ENCODE measurements at places on chromosomes 16 and 17.

DNA sequence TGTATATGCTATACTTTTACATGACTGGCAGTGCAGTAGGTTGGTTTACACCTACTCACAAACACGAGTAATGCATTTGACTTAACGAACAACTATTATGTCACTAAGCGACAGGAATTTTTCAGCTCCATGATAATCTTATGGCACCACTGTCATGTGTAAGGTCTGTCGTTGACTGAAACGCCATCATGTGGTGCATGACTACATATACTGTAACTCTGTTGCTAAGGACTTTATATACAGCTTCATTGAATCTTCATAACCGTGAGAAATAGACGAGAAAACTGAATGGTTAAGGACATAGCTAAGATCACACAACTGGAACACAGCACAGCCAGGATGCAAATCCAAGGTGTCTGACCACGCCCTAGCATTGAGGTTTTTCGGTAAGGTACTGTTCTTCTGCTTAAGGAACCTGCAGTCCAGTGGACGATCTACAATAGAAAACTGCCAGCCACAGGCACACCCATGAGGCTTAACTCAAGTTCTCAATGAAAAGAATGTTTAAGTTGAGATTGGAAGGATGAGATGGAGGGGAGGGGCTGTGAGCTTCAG, 3.3 kb downstream of the CFAP20 start:
- peak; percentile 47 for DNase-seq

DNA sequence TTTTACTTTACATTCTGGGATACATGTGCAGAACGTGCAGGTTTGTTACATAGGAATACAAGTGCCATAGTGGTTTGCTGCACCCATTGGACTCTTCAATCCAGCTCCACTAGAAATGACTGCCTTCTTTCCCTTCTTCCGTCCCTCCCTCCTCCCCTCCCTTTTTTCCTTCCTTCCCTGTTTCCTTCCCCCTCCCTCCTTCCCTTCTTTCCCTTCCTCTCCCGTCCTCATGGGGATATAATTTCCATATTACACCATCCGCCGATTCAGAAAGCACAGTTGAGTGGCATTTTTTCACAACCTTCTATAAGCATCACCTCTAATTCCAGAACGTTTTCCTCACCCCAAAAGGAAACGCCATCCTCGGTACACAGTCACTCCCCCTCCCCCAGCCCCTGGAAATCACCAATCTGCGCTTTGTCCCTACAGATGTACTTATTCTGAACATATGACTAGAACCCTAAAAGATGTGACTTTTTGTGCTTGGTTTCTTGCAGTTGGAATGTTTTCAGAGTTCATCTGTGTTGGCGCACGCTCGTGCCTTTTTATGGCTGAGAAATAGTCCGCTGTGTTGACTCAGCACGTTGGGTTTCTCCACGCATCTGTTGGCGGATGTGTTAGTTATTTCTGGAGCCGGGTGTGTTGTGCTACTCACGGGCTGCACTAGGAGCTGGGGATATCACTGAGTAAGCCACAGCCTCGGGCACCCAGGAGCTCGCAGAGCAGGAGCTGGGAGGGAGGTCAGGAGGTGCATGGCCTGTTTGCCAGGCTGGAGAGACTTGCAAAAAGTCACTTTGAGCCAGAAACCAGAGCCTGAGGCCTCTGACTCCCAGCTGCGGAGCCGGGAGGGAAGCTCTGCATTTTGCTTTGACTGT, 336.4 kb downstream of the SEC14L1 start:
- DNase-seq: no peak

- DNase-seq: no peak
These were observed 306.3 kb upstream of the HSBP1 start for GRCh38 chr16:83501481-83501880.

GRCh38 chr16:64180136-64180900, 941.5 kb downstream of the CDH11 start:
- no peak for DNase-seq

GRCh38 chr17:19242323-19242722, 5.2 kb downstream of the EPN2 start:
- DNase-seq: no peak

GRCh38 chr17:82338858-82339633, 5.5 kb upstream of the SECTM1 start:
- DNase-seq: no peak

DNA sequence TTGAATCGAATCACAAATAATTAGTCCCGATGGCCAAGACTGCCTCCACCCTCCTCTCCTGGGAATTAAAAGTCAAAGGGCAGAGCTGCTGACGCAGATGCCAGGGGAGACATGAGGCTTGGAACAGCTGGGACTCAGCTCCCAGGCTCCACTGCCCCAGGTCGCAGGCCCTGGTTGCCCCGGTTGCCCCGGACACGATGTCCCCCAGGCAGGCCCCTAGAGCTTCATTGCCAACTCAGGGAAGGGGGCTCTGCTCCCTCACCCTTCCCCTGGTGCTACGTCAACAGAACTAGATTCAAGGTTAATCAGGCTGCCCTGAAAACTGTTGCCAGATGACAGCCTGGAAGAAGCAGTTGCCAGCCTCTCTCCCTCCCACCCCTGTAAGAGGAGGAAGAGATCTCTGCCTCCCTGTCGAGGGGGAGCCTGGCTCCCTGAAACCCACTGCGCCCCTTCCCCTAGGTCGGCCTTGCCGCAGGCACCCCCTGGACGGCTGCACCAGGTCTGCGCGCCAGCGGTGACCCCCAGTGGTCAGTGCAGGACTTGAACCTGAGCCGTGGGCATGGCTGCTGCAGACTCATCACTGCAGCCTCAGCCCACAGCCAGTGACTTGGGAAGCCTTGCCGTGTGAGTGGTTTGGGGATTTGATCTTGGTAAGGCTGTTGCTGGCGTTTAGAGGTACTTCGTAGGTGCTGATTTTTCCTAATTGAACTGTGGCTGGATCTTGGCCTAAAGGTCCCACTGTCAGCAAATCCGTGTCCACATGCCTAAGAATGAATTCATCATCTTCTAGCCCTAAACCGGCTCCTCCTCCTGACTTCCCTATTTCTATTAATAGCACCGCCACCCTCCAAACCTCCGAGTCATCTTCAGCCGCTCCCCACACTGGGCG, 84.1 kb upstream of the TOB1 start:
- peak; percentile 84 for DNase-seq

DNA sequence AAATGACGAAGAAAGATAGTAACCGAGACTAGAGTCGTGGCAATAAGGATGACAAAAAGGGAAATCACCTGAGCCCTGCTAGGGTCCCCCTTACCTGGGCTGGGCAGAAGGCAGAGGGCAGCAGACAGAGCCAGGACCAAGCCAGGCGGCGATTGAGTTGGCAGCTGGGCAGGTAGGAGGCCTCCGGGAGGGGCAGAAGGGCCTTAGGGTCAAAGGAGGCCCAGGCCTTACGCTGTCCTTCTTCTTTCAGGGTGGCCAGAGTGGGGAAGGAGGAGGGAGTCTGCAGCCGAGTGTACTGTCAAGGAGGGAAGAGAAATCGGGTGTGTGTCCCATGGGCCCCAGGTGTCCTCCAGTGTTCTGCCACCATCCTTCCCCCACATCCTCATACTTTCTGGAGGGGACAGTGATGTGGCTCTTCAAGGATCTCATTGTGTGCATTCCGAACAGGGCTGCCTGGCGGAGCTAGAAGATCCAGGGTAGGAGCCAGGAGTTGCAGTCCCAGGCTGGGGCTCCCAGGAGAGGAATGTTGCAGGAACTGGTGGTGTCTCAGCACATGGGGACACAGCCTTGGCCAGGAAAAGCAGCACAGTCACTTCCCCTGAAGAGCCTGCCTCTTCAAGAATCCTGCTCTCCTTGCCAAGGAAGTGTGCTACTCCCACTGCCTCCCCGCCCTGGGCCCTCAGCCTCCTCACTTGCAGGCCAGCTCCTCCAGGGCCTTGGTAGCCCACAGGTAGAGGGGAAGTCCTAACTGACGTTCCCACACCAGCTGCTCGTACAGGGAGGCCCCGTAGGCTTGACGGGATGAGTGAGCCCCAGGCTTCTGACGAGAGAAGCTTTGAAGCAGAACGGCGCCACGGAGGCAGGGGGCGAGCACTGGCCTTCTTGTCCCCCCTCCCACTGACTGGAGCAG, 13.2 kb downstream of the CTC1 start:
- no peak for DNase-seq

DNA sequence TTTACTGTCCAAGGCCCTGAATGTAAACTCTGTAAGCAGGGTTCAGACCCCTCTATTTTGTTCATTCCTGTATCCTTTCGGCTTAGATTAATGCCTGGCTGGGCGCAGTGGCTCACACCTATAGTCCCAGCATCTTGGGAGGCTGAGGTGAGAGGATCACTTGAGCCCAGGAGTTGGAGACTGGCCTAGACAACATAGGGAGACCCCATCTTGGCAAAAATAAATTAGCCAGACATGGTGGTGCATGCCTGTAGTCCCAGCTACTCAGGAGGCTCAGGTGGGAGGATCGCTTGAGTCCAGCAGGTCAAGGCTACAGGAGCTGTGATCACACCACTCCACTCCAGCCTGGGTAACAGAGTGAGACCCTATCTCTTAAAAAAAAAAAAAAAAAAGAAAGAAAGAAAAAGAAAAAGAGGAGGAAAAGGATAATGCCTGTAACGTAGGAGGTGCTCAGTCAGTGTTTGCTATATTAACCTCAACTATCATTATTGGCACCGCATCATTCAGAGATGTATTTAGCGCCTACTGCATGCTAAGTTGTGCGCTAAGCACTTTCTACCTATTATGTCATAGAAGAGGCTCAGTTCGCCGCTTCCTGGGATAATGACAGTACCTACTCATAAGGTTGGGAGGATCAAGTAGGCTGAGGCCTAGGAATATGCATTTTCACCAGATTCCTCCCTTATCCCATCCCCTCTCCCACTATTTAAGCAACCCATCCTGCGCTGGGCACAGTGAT, 5.0 kb downstream of the SOCS1 start:
- DNase-seq: no peak

GRCh38 chr16:6146874-6147425, 1049.4 kb upstream of the EEF2KMT start:
- no peak for DNase-seq

GRCh38 chr17:63652106-63652505, 29.9 kb downstream of the MAP3K3 start:
- no peak for DNase-seq

DNA sequence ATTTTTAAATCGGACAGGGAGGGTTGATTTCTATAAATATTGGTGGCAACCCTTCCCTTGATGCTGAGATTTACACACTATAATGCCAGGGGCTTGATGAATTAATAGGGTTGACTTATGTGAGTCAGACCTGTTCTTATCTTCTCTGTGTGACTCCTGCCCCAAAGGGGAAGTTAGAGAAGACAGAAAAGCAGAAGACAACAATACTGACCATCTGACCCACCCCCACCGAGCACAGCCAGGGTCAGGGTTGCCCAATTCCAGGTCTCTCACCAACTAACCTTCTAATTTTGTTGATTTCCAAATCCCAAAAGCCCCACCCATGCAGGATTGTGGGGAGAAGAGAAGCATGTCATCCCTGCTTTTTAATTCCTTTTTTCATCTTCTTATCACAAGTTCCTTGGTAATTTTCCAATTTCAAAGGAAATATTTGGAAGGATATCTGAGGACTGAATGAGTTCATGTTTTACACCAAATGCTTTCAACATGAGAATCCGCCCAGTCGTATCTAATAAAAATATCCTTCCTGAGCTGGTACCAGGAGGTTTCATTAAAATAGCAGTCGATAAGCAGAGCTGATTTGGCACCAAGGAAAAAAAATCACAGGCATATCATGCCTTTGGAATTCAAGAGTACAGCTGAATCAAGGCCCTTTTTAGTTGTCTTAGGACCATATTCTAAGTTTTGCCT, 603.4 kb upstream of the CDH11 start:
- peak; percentile 64 for DNase-seq

DNA sequence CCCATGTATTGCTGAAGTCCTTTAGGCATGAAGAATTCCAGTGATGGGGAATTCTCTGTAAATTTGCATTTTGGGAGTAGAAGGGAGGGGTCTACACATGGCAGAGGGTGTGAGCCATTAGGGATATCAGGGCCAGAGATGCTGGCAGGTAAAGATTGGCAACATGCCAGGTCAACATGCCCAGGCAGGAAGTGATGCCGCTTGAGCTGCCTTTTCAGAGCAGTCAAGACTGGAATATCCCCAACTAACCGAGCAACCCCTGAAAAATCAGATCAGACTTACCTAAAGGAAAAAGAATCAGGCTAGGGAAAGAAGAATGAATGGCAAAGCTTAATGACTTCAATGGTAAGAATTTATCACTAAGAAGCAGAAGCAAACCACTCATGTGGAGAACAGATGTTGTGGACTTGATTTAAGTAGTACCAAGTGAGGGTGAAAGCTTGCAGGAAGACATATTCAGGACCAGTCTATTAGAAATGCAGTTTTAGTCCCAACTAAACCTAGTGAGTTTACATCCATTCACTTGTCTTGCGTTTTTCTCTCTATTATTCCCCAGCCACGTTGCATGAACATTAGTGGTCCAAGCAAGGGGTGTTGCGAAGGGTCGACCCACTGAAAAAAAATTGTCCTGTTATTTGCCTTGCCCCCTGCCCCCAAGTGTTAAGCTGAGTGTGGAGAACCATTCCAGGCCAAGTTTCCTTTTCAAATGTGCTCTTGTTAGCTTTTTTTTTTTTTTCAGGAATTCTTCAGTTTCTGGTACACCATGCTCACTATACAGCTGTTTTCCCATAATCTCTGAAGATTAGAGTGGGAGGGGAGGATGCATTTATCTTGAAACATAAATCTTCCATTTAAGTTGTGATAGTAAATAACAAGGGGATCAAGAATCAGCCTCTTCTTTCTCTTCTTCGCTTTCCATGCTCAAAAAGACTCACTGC, 105.2 kb downstream of the ABCA8 start:
- DNase-seq: no peak

DNA sequence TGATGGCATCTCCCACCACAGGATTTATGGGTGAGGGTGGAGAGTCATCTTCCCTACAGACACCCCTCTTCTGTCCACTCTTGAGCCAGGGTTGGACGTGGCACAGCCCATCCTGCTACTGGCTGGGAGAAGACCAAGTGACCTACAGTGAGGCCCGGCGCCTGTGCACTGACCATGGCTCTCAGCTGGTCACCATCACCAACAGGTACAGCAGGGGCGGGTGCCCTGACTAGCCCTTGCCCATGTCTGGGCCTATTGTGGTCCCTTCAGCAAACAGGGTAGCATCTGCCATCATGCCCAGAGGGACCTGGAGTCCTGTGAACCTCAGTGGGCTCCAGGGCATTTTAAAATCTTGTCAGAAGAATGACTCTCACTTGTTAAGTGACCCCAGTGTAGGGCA, 48.2 kb downstream of the MRC2 start:
- DNase-seq: no peak

GRCh38 chr17:50149091-50149416, 1.4 kb downstream of the PPP1R9B start:
- no peak for DNase-seq

- no peak for DNase-seq
These were observed 24.0 kb downstream of the CEP295NL start for GRCh38 chr17:78878871-78879527.

- DNase-seq: no peak
These were observed 120.4 kb downstream of the HIC1 start for GRCh38 chr17:2175294-2175628.

GRCh38 chr17:29483503-29483902, 83.3 kb downstream of the ABHD15 start:
- no peak for DNase-seq

- DNase-seq: no peak
These were observed 4.8 kb downstream of the BANP start for GRCh38 chr16:87956098-87956364.

- no peak for DNase-seq
These were observed 147.8 kb downstream of the NTN1 start for GRCh38 chr17:9169116-9169515.

GRCh38 chr16:56689171-56689570, 6.9 kb downstream of the MT1X start:
- DNase-seq: no peak

Data from NB4 (cell line).